ENCODE measurements at places on chromosomes 11 and 22. TPM values are rescaled to one million over a fixed set of nuclear protein-coding genes. Genes with fewer than 3 reads are reported as not detected.

The LARGE2 gene
- 4.2 TPM for total RNA-seq

The SLC37A4 gene
- total RNA-seq: 4.0 TPM

The UPK2 gene
- not detected for total RNA-seq

The AGBL2 gene
- 3.6 TPM for total RNA-seq

The NPTXR gene
- 3.1 TPM for total RNA-seq

The SLC25A18 gene
- not detected for total RNA-seq

The JHY gene
- 1.9 TPM for total RNA-seq

The CRACR2B gene
- total RNA-seq: 0.81 TPM

The ZNF215 gene
- total RNA-seq: not detected

The PHRF1 gene
- total RNA-seq: 43.2 TPM

The CNGA4 gene
- total RNA-seq: not detected

The TMEM191C gene
- 2.8 TPM for total RNA-seq

The LYVE1 gene
- not detected for total RNA-seq

The CDCA5 gene
- total RNA-seq: 1.2 TPM

The DGCR6 gene
- 20.0 TPM for total RNA-seq

The MLC1 gene
- 0.11 TPM for total RNA-seq

The KCNK7 gene
- total RNA-seq: 11.1 TPM

The CHEK1 gene
- 8.1 TPM for total RNA-seq
